Mucosa of gallbladder (tissue), 1 donor: ENCODE measurements at places on chromosomes 16 and 17.

DNA sequence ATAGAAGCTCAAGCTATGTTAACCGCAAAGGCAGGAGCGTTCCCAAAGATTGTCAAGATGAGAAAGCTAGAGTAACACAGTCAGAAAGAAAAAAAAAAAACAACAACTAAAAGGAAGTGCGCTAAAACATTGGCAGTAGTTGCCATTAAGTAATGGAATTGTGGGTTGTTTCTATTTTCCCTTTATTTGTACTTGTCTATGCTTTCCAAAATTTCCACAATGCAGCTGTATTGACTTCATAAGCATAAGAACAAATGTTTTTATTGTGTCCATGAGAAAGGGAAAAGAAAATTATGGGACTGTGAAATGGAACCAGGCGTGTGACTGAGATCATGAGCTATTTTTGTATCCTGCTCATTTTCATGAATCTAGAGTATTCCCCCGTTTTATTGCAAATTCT is 153.4 kb downstream of the TMEM114 start:
- no peak for DNase-seq

- DNase-seq = no peak
Observed at GRCh38 chr16:67528870-67529581, 397 bp downstream of the RIPOR1 start.

DNA sequence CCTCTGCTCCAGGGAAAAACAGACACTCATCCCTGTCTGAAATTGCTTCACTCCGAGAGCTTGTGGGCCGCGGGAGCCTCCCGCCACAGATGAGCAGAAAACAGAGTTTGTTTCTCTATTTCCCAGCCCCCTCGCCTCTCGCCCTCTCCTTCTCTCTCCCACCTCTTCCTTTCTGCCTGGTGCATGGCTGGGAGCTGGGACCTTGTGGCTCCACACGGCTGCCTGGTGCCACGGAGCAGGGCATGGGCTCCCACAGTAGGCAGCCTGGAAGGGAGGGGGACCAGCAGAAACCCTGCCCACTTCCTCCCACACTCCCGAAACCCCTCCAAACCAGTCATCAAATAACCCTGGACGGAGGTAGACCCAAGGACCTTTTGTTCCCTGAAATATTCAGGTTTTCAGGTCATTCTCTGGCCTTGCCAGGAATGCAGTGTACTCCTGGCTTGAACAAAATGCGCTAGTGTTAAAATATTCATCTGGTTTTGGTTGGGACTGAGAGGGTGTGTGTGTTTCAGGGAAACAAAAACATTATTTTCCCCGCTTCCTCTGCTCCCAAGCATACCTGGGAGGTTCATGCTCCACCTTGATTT is 204.9 kb downstream of the C16orf78 start:
- no peak for DNase-seq

GRCh38 chr16:55539049-55539448 is 27.4 kb upstream of the CAPNS2 start:
- no peak for DNase-seq

- DNase-seq = peak; percentile 72
Observed at GRCh38 chr17:34254651-34255380, at the start of gene CCL2. CCL2 (plus strand) TSS chr17:34255285; CDS start chr17:34255350, 65 bp downstream.

DNA sequence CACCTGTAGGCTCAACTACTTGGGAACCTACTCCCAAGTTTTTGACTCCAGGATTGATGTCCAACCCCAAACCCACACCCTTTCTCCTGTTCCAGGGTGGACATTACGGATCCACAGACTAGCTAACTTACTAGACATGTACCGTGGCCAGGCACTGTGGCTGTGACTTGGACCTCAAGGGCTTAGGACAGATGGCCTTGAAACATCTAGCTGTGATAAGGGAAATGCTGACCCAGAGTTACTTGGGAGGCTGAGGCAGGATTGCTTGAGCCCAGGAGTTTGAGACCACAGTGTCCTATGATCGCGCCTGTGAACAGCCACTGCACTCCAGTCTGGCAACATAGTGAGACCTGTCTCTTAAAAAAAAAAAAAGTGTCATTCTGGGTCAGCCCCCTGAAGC is 4.2 kb downstream of the STARD3 start:
- DNase-seq = no peak

GRCh38 chr16:19660432-19660831 is 57.6 kb downstream of the KNOP1 start:
- no peak for DNase-seq

DNA sequence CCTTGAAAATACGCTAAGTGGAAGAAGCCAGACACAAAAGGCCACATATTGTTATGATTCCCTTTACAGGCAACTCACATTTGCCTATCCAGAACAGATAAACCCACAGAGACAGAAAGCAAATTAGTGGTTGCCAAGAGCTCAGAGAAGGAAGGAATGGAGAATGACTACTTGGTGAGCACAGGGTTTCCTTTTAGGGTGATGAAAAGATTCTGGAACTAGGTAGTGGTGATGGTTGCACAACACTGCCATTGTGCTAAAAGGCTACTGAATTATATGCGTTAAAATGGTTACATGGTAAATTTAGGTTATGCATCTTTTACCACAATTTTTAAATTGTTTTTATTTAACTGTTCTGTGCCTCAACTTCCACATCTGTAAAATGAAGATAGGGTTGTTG is 4.4 kb downstream of the COPRS start:
- DNase-seq = no peak

GRCh38 chr16:83206426-83206825 is 579.7 kb downstream of the CDH13 start:
- no peak for DNase-seq

- no peak for DNase-seq
Observed at GRCh38 chr16:12205378-12206097, 229.0 kb downstream of the SNX29 start.

DNA sequence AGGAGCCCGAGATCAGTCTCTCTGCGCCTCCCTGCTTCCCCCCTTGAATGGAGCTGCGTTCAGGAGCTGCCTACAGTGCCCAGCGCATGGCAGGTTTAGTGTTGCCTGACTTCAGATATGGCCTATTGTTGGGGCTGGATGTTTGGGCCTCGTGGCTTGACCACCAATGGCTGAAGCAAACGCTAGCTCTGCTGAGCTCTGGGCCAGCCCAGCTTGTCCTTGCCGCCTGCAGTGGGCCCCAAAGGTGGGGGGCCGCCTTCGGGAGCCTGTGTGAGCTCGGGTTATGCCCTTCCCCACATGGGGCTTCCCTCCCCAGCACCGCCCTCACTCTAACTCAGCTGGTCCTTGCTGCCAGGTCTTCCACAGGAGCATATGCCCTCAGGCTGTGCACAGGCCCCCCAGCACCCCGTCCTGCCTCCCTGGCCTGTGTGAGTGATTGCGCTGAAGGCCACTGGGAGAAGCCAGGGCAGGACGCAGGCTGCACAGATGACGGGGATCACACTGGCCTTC is 2.0 kb upstream of the METTL26 start:
- DNase-seq = no peak

DNA sequence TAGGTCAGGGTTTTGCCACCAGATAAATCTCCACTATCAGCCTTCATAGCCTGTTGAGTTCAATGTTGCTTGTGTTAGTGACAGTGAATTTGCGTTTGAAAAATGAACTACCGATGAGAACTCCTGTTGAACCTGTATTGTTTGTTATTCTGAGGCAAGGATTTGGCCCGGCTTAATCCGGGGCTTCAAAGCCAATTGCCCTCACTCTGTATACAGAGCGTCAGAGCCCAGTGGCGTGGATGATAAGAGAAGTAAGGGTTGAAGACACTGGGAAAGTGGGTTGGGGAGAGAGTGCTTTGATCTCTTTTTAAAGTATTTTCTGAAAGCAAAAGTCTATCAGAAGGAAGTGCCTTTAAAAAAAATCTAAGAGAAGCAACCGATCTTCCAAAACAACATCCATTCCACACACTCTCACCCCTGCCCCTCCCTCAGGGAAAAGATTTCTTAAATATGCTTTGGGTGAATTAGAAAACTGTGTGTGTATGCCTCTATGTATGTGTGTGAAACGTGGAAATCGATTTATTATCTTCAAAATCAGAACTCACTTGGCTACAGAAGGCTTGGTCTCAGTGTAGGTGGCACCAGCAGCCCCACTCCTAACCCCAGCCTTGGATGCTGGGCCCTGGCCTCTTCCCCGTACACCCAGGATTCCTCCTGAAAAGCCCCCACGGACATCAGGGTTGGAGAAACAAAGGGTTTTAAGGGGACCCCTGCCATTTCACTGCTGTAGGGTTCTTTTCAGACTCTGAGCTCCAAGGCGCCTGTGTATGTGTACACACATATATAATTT is 8.8 kb downstream of the TBX4 start:
- no peak for DNase-seq

DNA sequence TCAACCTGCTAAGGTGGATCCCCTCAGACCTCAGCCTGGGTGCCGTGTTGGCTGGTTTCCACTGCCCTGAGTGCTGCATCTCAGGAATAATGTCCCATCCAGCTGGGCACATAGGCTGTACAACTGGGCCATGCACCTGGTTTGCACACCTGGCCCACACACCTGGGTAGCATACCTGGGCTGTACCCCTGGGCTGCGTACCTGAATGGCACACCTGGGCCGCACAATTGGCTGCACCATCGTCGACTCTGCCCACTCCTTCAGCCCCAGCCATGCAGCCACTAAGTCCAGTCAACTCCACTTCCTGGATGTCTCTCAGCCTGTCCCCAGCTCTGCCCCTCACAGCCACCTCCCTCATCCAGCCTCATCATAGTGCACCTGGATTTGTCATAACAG is 7.9 kb downstream of the SLC5A10 start:
- DNase-seq = no peak

DNA sequence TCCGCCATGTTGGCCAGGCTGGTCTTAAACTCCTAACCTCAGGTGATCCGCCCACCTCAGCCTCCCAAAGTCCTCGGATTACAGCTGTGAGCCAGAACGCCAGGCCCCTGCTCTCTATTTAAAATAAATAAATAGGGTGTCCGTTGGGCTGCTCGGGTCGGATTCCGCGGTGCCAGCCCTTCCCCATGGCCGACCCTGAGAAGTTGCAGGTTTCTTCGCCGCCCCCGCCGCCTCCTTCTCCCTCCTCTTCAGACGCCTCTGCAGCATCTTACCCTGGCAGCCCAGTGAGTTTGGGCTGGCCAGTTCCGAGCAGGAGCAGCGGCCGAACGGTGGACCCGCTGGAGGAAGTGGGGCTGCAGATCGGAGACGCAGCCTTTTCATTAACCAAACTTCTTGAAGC is 1.7 kb upstream of the LUC7L start:
- no peak for DNase-seq

- no peak for DNase-seq
Observed at GRCh38 chr17:57234061-57234738, 22.1 kb upstream of the MSI2 start.

DNA sequence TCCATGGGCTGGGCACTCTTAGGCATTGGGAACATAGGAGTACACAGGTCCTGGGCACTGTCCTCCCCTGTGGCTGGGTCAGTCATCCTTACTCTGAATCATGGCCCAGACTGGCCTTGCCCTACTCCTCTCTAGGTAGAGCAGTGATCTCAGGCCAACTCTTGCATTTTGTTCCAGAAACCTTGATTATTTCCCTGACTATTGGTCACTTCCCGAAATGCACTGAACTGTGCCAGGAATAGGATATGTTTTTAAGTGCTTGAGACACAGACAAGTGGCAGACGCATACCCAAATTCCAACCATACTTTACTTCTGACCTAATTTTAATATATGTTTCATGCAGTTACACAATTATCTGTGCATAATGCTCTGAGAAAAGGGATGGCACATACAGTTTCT is 10.3 kb downstream of the KRABD2 start:
- DNase-seq = no peak

DNA sequence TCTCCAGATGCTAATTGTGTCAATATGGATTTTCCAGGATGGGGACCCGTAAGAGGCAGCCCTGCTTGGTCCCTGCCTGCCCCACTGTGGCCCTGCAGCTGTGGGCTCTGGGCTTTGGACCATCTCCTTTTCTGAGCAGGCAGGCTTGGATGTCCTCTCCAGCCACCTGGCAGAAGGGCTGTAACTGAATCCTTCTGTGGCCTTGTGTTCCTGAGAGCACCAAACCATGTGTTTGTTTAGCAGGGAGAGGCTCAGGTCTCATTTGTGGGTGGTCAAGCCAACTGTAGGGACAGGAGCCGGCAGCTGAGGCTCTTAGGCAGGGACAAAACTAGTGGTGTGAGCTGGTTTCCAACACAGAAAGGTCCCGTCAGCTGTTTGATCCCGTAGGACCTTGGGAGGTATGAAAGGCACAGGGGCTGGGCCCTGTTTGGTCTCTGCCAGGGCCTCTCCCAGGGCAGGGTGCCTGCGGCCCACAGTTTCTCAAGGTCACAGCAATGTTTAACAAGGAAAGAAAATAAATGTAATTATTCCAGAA is 18.5 kb downstream of the SEC14L5 start:
- DNase-seq = peak; percentile 15
